GM12892 (cell line): ENCODE measurements at places on chromosomes 2 and 18.

DNA sequence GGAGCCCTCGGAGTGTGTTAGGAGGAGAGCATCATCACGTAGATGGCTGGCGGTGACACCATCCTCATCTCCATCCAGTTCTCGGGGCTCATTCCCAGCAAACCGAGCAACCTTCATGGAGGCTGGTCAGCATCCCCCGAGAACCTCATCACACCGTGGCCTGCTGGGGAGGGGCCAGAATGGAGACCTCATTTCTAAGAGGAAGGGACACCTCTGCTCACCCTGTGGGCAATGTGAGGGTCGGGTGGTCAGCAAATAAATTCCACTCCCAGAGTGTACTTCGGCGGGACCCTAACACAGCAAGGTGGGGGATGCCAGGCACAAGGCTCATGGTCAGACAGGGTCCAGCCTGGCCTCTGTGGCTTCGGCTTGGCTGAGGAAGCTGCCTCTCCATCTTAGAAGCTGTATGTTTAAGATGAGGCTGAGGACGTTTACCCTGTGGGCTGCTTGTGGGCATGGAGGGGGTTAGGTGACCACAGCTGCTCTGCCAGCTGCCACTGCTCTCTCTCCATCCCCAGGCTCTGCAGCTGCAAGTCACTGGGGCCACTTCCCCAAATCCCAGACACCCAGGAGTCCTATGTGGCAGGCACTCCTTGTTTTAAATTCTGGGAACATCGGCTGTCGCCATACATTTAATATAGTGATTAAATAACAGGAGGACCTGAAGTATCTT lies 56.5 kb upstream of the PXDN start:
- DNase-seq = no peak

- DNase-seq = no peak
These were observed 1657.0 kb downstream of the LRP1B start for GRCh38 chr2:140473851-140474250.

- no peak for DNase-seq
These were observed 369.4 kb upstream of the HNRNPA3 start for GRCh38 chr2:176843208-176843607.

DNA sequence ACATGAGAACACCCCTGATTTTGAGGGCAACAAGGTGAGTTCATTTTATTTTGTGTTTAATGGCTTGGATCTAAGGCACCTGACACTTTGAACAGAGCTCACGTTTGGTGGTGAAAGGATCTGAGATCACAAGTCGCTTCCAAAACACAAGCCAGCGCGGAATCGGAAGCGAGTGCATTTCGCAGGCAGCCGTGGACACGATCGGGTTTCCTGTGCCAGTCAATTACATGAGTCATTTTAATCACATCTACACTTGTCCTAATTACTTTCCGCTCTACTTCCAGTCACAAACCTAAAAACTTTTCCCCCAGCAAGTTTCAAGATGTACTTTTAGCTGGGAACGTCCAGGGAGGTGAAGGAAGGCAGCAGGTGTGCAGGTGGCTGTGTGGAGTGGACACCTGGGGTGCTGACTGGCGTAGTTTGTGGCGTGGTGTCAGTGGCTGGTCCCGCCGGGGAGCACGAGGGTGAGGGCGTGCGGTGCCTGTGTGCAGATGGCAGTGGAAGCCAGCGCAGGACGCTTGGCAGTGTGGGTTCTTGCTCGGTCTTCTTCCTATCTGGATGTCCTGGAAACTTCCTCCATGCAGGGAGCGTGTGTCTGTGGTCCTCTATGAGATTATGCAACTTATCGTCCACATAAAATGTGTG lies 75.6 kb downstream of the DCDC2C start:
- no peak for DNase-seq

DNA sequence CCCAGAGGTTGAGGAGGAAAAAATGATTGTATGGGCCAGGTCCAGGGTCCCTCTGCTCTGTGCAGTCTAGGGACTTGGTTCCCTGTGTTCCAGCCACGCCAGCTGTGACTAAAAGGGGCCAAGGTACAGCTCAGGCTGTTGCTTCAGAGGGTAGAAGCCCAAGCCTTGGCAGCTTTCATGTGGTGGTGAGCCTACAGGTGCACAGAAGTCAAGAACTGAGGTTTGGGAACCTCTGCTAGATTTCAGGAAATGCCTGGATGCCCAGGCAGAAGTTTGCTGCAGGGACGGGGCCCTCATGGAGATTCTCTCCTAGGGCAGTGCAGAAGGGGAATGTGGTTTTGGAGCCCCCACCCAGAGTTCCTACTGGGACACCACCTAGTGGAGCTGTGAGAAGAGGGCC lies 10.6 kb upstream of the MBP start:
- DNase-seq = no peak
